ENCODE measurements at places on chromosomes 2 and 18.

DNA sequence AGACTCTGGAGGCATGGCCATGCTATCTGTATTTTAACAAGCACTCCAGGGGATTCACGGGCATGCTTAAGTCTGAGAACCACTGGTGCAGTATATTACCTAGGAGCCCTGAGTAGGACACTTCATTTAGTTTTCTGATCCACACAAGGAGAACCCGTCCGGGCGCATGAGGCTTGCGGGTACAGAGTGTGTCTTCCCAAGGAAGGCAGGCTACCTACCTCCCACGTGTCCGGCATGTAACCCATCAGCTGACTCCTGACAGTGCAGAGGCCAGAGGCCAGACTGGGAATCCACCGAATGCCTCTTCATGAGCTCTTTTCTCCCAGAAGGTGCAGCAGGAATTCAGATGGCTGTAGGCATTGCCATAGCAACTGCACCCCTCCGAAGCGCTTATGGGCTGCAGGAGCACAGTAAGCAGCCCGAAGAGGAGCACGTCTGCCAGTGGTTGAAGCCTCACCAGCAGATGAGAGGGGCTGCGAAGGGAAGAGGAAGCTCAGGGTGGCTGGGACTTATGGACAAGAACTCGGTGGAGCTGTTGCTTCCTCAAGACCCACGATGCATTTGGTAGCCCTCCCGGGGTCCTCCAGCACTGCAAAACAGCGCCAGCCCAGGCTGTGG is 33.8 kb upstream of the DNMT3A start:
- no peak for DNase-seq

- peak; percentile 33 for DNase-seq
Observed at GRCh38 chr2:23824777-23825212, 102.1 kb downstream of the ATAD2B start.

- DNase-seq = peak; percentile 82
Observed at GRCh38 chr2:54348646-54349045, 92.6 kb upstream of the TSPYL6 start.

DNA sequence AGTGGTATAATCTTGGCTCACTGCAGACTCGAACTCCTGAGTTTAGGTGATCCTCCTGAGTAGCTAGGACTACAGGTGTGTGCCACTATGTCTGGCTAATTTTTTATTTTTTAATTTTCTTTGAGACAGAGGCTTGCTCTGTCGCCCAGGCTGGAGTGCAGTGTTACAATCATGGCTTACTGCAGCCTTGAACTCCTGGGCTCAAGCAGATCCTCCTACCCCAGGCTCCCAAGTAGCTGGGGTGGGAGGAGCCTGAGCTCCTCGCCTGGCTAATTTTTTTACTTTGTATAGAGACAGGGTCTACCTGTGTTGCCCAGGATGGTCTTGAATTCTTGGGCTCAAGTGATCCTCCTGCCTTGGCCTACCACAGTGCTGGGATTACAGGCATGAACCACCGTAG is 62.5 kb downstream of the BABAM2 start:
- DNase-seq = no peak

DNA sequence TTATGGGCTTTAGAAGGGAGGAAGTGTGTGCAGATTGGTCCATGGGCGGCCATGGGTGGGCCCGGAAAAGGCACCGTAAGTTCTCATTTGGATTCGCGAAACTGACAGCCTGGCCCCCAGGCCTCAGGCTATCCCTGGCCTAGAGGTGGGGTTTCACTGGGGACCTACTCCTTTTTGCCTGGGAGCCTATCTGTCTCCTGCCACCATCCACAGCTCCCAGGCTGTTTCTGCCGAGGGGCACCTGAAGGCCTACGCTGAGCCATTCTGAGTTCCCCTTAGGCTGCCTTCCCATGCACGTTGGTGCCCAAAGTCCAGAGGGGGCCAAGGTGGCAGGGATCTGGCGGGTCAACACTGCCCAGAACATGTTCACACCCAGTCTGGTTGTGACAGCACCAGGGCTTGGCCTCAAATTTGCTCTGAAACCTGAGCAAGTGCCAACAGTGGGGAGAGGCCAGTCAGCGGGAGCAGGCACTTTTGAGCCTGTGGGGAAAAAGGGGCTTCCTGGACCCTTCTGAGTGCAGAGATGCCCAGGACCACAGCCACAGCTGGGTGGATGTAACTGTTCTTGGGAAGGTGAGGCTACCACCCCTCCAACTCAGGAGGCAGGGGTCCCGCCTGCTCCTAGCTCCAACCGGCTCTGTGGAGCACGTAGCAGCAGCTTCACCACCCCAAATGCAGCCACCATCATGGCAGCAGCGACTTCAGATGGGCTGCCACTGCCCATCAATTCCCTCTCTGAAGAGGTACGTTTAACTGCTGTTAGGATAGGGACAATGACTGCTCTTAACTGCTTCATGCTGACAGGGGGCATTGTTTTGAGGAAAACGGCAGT is 73.6 kb upstream of the ZNF804A start:
- DNase-seq = no peak

DNA sequence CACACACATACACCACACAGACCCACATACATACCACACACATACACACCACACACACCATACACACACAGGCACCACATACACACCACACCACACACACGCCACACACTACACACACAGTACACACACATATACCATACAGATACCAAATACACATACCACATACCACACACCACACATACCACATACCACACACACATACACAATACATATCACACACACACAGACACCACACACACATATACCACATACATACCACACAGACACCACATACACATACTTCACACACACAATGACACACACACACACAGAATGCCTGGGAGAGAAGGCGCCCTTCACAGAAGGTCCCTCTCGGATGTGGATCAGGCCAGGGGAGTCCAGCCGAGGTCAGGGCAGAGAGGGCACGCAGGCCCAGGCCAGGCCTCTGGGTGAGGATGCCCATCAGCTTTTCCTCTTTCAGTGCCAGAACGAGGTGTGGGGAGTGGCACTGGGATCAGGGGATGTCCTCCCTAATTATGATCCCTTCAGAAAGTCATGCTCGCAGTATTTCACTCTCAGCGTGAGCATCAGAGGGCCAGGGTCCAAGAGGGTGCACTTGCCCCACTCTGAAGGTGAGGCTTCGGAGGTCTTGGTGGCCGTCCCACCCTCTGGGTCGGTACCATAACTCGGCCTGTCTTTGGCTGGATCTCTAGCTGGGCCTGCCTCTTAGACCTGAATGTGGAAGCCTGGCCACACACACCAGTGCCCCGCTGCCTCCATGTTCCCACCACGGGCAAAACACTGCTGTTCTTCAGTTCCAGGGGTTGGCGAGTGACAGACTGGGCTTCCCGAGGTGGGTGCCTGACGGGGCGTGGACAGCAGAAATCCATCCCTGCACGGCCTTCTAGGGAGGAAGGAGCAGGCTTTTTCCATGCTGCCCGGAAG is 70.6 kb upstream of the ODC1 start:
- no peak for DNase-seq

DNA sequence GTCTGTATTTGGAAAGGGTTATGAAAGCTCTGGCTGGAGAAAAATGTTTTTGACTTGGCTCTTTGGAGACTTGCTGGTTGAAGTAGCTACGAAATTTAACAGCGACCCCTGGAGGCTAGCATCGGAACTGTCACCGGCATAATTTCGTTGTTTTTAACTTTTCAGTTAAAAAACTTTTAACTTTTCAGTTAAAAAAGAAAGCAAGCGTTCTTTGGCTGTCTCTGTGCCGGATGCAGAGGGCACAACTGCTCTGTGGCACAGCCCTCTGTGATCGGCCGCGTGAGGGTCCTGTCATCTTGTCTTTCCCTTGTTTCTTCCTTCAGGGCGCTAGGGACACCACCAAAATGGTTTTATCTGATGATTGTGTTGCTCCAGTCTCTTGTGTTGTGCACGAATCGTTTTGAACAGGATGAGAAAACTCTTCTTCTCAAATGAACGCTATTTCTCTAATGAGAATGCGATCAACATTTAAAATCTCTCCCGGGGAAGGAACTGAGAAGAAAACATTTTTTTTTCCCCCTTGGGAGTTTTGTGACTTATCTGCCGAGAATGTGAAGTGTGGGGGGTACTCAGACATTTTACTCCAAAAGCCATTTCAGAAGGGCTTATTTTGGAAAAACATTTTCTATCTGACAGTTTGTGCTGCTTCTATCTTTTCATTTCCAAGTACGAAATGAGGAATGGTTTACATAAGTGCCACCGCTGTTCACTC is 57.1 kb downstream of the ADCYAP1 start:
- peak; percentile 52 for DNase-seq

DNA sequence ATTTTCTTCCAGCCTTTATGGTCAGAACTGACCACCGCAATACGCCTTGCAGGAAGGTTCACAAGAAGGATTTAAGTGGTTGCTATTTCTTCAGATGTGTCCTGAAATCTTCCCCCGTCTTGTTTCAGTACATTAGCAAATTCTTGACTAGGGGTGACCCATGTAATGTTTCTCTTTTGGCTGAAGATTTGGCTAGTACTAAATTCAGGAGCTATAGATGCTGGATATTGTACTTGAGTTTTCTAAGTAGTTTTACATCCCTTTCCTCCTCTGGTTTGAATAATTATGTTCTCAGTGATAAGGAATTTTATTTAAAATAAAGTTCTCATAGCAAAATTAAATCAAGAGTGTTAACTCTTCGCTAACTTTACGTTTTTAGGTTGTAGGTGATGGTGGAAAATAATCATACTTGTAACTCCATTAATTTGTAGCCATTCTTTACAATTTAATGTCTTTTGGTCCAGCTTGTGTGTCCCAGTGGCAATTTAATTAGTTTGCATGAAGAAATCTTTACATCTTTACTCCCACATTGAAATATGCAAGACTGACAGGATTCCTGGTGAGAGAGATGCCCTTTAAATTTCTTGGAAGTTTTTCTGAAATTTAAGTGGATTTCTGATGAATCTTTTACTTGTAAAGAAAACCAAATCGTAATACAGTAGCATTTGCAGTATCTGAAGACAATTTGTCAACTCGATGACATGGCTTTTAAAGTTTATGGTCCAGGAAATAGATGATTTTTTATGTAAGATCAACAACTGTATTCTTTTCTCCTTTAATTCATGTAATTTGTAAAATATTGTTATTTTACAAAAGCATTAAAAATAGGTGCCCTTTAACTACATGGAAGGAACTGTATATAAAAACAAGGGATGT is 2.8 kb downstream of the PHLPP1 start:
- peak; percentile 62 for DNase-seq

DNA sequence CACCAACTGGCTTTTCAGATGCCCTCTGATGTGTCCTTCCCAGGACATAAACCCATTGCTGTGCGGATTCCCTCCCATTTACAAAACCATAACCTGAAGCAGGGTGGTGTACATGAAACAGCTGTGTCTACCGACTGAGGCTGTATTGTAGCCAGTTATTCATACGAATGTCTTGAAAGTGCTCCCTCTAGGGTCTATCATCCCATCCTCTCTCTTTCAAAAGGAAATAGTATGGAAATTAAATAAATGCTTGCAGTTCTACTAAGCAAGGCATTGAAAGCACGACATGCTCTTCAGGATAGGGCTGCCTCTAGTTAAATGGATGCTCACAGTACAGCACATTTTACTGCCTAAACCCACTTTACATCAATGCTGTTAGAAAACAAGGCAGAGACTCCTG is 112.2 kb upstream of the PXDN start:
- no peak for DNase-seq

- no peak for DNase-seq
Observed at GRCh38 chr2:129733041-129733440, 246.4 kb upstream of the RAB6C start.

DNA sequence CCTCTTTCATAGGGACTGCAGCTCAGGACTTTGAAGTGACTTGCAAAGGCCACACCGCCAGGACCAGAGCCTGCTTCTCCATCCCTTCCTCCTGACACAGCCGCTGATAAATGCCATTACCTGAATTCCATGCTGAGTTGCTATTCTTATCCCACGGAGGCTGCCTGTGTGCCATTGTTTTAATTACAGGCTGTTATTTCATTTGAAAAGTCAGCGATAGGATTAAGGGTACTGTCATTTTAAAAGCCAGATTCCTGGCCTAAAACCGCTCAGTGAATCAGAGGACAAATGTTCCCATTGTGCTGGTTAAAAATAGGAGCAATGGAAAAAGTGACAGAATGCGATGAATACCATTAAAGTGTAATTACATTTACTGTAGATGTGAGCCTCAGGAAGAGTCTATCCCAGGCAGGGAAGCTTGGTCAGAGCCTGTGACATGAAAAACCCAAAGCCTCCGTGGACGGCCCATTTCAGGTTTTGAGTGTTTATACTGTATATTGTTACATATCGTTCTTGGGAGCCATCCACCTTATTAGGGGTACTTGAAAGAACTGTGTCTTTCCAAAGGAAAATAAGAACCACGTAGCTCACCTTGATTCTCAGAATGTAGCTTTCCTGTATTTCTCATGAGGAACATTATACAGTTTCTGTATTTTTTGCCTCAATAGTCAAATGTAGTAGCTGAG is 41.3 kb downstream of the PDCL3 start:
- no peak for DNase-seq

- DNase-seq = no peak
Observed at GRCh38 chr2:216996279-216996845, 136.5 kb upstream of the TNP1 start.

DNA sequence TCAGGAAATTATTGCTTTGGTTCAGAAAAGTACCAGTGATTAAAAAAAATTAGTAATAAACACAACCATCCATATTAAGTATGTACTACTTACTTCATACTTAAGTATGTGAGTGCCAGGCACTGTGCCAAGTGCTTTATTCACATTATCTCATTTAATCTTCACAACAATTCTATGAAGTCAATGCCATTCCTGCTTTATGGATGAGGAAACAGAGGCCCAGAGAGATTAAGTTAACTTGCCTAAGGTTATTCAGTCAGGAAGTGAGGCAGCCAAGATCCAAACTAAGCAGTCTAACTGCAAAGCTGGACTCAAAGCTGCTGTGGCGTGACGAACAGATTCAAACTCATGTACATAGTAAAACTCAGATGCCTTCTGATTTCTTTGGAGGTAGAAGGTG is 22.3 kb downstream of the DTNB start:
- DNase-seq = peak; percentile 66

DNA sequence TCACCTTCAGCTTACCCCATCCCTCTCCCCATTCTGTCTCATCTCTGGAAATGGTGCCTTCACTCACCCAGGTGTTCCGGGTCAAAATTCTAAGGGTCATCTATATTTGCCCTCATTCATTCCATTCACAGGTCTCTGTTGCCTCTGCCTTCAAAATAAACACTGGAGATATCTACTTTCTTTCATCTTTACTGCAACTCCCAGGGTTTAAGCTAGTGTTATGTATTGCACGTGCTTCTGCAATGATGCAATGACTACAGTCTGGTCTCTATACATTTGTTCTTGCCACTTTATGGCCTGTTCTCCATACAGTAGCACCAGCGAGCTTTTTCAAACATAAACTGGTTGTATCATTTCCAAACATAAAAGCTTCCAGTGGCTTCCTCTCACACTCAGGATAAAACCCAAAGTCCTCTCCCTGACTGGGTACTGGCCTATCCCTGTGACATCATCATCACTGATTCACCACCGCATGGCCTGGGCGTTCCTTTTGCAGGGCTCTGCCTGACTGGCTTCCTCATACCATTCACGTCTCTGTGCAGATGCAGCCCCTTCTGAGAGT is 14.3 kb downstream of the DSG2 start:
- peak; percentile 93 for DNase-seq
